ENCODE measurements at places on chromosomes 7 and 10.

GRCh38 chr10:13787015-13787421 is 200.3 kb downstream of the PRPF18 start:
- DNase-seq, result no peak

DNA sequence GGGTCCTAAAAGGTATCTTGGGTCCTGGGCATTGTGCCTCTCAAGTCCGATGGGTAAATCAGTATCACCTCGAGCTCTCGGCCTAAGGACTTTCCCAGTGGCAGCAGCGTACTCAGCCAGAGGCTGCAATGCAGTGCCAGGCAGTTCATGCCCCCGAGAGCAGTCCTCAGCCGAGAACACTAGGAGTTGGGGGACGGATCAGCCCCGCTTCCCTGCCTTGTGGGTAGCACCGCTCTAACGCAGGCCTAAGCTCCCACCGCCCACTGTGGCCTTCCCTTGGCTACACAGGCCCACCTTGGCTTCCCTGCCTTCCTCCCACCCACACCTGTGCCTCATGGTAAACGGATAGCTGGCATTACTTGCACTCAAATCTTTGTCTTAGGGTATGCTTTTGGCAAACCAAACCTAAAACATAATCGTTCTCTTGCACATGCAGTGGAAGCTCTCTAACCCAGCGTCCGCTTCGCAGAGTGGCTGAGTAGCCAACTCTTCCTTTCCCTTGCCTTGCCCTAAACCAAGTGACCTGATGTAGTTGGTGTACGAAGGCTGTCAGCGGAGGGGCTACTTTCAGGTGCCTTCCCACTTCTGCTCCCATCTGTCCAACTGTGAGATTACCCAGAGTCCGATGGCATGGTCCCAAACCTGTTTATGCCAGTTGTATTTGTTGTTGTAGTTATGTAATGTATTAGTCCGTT is 73.2 kb upstream of the CHST15 start:
- no peak for DNase-seq

GRCh38 chr7:111758332-111758731 is 196.0 kb upstream of the IMMP2L start:
- DNase-seq, result no peak

GRCh38 chr7:5491251-5492019 is 67.8 kb upstream of the TNRC18 start:
- peak; percentile 55 for DNase-seq

- DNase-seq, result no peak
Measured at GRCh38 chr10:4532976-4533375, 293.0 kb upstream of the AKR1E2 start.

DNA sequence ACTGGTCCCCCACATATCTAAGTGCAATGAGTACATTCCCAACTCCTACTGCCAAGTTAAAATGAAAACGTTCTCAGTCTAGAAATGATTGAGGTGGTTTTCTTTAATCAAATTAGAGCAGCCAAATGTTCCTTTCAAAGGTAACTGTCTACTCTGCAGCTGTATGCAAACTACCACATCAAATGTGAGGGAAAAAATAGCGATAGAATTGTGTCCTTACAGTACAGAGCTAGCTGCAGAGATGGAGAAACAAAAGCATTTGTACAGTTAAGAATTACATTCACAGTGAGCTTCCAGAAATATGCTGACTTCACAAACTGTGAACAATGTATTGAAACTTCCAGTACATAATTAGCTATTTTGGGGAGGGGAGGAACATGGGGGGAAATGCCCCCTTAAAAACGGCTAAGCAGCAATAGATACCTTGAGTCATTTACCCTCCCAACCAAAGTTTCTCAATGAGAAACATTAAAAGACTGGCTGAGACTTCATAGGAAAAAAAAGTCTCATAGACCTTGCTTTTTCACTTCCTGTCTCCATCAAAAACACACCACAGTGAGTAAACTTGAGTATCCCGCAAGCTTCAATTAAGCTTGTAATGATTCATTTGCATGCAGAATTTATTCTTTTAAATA is 22.9 kb downstream of the CDK6 start:
- no peak for DNase-seq

DNA sequence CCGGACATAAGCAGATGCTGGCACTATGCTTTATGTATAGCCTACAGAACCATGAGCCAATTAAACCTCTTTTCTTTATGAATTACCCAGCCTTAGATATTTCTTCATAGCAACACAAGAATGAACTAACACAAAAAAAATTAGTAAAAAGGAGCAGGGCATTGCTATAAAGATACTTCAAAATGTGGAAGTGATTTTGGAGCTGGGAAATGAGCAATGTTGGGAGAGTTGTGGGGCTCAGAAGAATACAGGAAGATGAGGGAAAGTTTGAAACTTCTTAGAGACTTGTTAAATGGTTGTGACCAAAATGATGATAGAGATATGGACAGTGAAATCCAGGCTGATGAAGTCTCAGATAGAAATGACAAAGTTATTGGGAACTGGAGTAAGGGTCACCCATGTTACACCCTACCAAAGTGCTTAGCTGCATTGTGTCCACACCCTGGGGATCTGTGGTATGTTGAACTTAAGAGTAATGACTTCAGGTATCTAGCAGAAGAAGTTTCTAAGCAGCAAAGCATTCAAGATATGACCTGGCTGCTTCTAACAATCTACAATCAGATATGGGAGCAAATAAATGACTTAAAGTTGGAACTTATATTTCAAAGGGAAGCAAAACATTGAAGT is 24.2 kb downstream of the PNLIPRP3 start:
- DNase-seq, result no peak

GRCh38 chr7:77799078-77799964 is 748 bp downstream of the PHTF2 start:
- peak; percentile 57 for DNase-seq
